ENCODE measurements at places on chromosomes 6 and 20. TPM values are rescaled to one million over a fixed set of nuclear protein-coding genes. Genes with fewer than 3 reads are reported as not detected.

- DNase-seq = no peak
Observed at GRCh38 chr20:8639112-8639778, 429.6 kb upstream of the PLCB4 start.

GRCh38 chr20:33919653-33920052 lies 74.1 kb upstream of the RALY start:
- DNase-seq = no peak

GRCh38 chr6:56407883-56408410 lies 160.6 kb upstream of the COL21A1 start:
- no peak for DNase-seq

DNA sequence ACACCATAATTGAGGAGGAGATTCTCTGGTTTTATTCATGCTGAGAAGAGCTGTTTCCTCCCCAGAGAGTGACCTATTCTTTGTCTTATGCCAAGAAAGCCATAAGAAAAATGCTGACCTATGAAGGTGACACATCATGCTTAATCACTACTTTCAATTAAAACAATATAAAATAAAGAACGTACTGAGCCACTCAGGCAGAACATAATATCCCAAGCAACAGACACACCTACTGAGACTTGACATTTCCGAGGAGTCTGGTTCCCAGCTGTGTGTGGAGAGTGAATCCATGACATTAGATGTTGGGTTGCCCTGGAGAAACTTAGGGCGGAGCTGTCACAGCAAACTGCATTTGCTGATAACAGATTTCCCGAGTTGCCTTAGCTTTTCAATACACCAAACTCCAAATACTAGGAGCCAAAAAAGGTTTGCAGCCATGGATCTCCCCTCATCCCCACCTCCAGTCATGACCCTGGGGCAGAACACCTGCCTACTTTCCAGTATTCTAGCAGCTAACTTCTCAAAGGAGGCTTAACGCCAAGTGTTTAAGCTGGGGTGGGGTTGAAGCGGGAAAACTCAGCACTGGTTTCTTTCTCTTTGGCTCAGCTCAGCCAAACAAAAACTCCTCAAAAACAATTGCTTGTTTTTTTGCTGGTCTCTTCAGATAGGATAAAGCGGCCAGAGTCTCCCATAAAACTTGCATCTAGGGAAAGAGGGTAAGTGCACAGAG lies 92.2 kb downstream of the BACH2 start:
- no peak for DNase-seq

DNA sequence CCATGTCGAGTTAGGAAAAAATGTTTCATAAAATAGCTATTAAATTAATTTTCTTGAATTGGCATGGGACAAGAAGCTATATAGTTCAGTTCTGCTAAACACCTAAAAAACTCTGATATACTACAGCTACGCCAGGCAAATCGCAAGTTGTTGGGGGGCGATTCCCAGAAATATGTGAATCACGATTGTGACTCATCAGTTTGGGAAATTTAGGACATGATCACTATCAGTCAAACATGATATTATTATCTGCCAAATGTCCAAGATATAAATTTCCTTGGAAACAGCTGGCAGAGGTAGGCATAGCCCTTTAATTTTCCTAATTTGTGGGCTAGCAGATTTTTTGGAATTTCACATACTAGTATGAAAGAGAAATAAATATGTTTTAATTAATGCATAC lies 123.6 kb downstream of the ATXN1 start:
- DNase-seq = no peak

GRCh38 chr6:21947731-21948386 lies 349.0 kb downstream of the PRL start:
- DNase-seq = no peak

GRCh38 chr6:7341989-7342742 lies 29.2 kb upstream of the SSR1 start:
- peak; percentile 25 for DNase-seq

DNA sequence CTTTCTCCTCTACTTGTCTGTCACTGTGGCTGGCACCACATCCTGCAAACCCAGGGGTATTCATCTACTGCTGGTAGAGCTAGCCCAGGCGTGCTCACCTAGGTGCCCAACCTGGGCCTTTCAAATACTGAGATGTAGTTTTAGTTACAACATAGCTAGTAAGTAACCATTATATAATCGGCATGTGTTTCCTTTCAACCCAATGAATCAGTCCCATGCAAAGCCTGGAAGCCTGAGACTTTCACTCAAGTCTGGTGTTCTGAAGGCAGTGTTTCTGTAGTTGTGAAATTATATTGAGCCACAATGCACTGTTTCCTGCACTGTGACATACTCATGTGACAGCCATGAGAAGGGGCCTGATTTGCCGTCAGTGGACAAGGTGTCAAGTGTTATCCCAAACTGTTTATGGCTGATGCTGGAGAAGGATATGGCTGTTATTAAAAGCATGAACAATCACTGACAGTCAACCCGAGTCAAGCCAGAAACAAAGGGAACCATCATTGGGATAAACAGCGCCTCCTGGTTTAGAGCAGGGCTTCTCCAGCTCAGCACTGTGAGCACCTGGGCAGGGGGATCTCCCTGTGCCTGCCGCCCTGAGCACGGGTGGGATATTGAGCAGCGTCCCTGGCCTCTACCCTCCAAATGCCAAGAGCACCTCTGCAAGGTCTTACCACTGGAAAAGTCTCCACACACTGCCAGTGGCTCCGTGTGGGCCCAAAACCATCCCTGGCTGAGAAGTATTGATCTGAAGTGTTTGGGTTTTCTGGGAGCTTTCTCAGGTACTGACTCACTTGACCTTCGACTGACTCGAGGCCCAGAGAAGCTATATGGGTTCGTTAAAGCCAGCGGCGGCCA lies 1.6 kb downstream of the PSMA7 start:
- DNase-seq = no peak

- DNase-seq = no peak
Observed at GRCh38 chr20:768426-768978, at the start of gene SLC52A3. Gene SLC52A3, minus strand, starts transcription at chr20:768500. Its CDS starts 2,726 bp downstream, at chr20:765774.

DNA sequence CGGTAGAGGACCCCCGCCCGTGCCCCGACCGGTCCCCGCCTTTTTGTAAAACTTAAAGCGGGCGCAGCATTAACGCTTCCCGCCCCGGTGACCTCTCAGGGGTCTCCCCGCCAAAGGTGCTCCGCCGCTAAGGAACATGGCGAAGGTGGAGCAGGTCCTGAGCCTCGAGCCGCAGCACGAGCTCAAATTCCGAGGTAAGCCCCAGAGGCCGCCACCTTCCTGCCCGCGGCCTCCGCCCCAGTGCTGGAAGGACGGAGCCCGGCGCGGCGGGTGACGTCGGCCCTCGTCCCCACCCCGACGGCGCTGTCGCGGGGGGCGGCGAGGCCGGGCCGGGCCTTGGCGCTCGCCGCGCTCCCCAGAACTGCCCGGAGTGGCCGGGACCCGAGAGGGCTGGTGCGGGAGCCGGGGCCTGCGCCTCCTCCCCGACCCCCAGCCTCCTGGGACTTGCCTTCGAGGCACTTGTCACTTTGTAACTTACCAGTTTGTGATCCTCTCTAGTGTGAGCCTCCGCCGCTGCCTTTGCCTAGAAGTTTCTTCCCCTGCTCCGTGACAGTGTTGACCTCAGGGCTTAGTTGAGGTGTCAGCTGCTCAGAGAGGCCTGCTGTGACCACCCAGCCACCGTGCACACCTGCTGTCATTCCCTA lies 417 bp downstream of the VAPB start:
- peak; percentile 75 for DNase-seq

- peak; percentile 78 for DNase-seq
Observed at GRCh38 chr6:116561377-116562018, 7.9 kb downstream of the CALHM4 start.

DNA sequence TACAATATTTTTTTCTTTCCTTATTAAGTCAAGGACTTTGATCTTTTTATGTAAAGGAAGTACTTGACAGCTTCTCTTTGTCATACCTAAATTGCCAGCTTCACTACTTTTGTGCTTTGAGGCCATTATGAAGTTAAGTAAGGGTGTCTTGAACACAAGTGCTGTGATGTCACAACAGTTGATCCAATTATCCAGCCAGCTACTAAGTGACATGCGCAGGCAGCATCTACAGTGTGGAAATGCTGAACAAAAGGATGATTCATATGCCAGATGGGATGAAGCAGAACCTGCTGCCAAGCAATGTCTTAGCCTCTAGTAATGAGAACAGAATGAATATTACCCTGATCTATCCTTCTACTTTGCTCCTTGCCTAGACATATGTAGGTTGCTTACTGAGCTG lies 68.3 kb upstream of the TMEM244 start:
- peak; percentile 73 for DNase-seq

- DNase-seq = peak; percentile 34
Observed at GRCh38 chr6:21915707-21916260, 322.2 kb downstream of the SOX4 start.

- no peak for DNase-seq
Observed at GRCh38 chr6:125586074-125586473, 163.4 kb upstream of the HEY2 start.

GRCh38 chr6:113635222-113635986 lies 221.7 kb upstream of the MARCKS start:
- DNase-seq = no peak

- no peak for DNase-seq
Observed at GRCh38 chr6:52925919-52926792, 16.7 kb upstream of the GSTA3 start.

DNA sequence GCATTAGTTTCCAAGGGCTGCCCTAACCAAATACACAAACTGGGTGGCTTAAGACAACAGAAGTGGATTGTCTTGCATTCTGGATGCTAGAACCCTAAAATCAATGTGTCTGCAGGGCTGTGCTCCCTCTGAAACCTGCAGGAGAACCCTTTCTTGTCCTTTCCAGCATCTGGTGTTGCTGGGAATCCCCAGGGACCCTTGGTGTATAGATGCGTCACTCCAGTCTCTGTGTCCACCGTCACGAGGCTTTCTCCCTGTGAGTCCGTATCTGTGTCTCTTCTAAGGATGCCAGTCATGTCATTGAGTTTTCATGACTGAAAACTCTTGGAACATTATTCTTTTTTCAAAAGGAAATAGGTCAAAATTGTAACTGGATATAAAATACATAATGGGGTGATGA lies 142.9 kb downstream of the RNASET2 start:
- no peak for DNase-seq

GRCh38 chr6:24931296-24931695 lies 4.5 kb downstream of the RIPOR2 start:
- DNase-seq = peak; percentile 66

DNA sequence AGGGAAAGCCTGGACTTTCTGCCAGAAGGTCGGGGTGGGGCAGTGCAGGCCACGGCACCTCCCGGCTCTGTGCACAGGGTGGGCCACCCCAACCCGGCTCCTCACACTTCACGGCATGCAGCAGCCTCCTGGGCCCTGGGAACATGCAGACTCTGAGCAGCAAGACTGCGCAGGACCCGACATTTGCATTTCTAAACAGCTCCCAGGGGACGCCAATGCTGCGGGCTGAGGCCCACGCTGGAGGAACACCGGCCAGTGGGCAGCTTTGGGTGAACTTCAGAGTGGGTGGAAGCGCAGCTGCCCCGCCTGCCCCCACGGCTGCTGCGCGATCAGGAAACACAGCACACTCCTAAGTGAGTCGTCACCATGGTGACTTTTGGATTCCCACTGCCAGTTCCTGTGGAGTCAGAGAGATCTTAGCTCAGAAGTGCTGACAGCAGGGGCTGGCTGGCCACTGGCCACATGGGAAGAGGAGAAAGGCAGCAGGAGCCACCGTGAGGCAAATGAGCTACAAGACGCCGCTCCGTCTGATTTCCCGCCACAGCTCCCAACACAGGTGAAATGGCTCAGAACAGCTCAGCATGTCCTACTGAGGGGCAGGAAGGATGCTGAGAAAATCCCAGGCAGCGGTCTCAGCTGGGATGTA lies 52.1 kb downstream of the RNASET2 start:
- peak; percentile 33 for DNase-seq

- no peak for DNase-seq
Observed at GRCh38 chr6:117351521-117351920, 74.2 kb downstream of the ROS1 start.

- no peak for DNase-seq
Observed at GRCh38 chr20:38152621-38153221, 12.3 kb downstream of the TGM2 start.

- no peak for DNase-seq
Observed at GRCh38 chr20:32672982-32673851, 524 bp downstream of the C20orf203 start.

The BMP2 gene
- total RNA-seq = 3.7 TPM

The CTAGE9 gene
- not detected for total RNA-seq

The SLC32A1 gene
- not detected for total RNA-seq

The CRISP2 gene
- total RNA-seq = not detected

The FUT9 gene
- total RNA-seq = not detected

The OR2H2 gene
- not detected for total RNA-seq

The SSTR4 gene
- total RNA-seq = not detected

The PNISR gene
- total RNA-seq = 108 TPM

The VSX1 gene
- total RNA-seq = not detected

The RNF39 gene
- not detected for total RNA-seq

The IRF4 gene
- total RNA-seq = not detected

The WFDC5 gene
- total RNA-seq = not detected
